Panc1 (cell line): ENCODE measurements at places on chromosomes 1 and 21.

DNA sequence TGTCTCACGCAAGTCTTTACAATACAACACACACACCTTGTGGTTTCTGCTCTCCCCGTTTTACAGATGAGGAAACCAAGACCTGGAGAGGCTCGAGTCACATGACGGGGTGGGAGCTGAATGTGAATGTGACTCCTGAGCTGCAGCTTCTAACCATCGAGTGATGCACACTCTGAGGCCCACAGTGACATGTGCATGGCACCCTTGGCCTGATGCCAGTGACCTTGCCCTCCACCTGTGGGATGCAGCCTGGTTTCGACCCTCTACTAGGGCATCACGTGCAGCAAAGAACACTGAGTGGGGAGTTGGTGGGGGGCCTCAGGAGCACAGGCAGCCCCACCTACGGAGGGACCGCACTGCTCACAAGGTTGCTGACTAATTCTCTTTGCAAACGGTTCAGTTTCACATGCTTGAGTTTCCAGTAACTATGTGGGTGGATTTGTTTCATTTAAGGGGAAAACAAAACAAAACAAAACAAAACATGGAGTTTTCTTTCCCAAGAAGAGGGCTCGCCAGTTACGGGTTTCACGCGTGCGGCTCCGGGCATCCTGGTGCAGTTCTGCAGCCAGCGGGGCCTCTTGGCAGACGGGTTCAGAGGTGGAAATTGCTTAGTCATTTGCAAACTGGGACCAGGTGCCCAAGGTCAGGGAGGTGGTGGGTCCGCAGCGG, 22.9 kb downstream of the SPSB1 start:
- DNase-seq: no peak

DNA sequence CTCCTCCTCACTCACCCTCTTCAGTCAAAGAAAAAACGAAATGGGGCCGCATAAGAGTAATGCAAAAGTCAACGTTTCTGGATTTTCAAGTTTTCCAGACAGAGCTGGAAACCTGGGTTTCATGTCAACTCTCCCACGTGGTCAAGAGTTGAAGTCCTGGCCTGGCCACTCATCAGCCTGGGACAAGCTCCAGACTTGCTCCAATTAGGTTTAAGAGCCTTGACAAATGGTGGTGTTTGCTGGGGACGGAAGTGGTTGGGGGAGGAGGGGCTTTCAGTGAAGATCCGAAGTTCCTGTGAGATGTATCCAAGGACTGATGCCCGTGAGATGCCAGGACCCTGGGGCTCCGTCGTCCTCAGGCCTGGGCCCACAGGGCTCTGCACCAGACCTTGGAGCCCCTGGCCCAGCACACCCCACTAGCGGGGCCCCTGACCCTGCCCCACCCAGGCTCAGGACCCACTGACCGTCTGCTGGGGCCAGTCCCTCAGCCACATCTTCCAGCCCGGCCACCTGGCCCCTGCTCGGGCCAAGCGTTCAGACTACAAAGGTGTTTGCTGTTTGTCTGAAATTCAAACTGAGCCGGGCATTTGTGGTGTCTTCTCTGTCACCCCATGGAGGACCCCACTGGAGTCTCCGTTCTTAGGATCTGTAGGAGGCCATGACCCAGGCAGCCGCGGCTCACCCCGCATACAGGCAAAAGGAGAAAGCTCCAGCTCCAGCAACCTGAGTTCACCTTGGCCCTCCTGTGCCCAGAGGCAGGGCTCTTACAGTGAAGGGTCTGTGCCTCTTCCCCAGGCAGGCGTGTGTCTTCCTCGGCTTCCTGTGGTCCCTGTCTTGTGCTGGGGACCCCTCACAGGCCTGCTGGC, 53.3 kb downstream of the SIK1 start:
- DNase-seq: no peak

GRCh38 chr1:207839083-207839413, 71.9 kb downstream of the CD34 start:
- DNase-seq: no peak

- DNase-seq: no peak
Observed at GRCh38 chr1:5793516-5793915, 198.7 kb downstream of the NPHP4 start.

- DNase-seq: no peak
Observed at GRCh38 chr1:203513585-203514031, 19.7 kb downstream of the OPTC start.

DNA sequence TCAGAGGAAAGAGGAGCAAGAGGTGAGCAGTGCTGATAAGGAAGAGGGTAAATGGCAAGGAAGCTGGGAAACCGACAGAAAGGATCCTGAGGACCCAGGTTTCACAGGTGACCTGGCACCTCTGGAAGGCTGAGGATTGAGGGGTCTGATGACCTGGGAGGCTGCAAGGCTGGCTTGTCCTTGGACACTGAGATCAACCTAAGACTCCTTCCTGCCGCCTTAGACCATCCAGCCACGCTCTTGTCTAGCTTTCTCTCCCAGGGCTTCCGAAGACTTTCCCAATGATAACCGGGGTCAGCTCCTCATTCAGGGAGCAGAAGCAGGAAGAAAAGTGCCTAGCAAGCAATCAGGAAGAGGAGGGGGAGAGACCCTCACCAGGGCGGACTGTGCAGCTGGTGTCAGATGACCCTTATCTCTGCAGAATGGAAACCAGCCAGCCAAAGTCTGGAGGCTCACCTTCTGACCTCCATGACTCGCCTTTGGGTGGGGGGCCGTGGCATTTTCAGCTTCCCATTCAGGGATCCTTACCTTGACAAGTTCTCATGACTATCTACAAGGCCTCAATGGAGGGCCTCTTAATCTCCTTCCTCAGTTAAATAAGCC, 77.7 kb downstream of the CAPZB start:
- DNase-seq: no peak

DNA sequence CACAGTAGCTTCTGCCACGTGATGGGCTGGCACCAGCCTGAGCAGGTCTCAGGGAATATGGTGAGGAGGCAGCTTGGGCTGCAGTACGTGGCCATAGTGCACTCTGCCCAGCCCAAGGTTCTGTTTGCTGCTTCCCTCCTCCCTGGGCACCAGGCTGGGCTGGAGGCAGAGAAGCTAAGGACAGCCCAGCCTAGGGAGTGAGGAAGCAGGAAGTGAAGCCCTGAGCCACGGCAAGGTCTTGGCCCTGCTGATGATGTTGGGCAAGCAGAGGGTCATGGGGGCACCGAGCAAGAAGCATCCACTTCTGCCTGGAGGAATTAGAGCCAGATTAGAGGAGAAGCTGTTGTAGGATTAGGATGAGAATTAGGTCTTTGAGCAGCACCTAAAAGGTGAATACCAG, 326.7 kb upstream of the VAMP3 start:
- no peak for DNase-seq

DNA sequence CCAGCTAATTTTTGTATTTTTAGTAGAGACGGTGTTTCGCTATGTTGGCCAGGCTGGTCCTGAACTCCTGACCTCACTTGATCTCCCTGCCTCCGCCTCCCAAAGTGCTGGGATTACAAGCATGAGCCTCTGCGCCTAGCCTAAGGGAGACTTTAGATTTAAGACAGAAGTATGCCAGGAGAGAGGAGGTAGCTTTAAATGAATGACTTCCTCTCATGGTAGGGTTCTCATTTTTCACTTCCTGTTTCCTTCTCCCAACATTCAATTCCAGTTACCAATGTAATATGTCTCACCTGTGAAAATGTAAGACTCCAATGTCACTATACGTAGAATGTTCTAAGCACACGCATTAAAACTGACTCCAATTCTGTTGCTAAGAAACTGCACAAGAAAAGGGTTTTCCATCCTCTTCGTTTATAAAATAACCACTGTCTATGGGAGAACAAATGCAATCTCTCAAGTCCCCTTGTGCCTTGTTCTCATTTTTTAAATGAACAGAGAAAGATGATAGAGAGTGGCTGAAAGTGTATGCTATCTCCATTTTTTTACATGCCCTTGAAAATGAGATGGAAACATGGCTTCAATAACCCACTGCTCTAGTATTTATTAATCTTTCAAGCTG, 140.0 kb downstream of the SLC45A1 start:
- no peak for DNase-seq

GRCh38 chr1:161008869-161009510, 12.0 kb downstream of the F11R start:
- no peak for DNase-seq

GRCh38 chr1:29121936-29122681, 1.6 kb downstream of the TMEM200B start:
- no peak for DNase-seq

DNA sequence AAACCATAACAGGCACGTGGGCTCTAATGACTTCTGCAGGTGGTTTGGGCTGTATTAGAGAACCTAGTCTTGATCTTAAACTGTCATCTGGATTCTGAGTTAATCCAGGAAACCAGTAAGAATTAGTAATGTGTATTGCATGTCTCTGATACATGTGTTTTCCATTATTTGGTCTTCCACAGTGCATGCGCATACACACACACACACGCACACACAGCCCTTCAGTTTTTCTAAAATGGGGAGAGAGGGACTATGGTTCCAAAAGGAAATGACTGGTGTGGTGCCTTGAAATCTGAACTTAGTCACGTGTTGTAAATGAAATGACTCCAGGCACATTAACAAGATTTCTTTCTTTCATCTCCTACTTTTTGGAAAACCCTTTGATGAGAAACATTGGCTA, 67.6 kb downstream of the OLFML2B start:
- no peak for DNase-seq
